ENCODE measurements at places on chromosomes 7 and 10. TPM values are rescaled to one million over a fixed set of nuclear protein-coding genes. Genes with fewer than 3 reads are reported as not detected.

- H3K27me3 ChIP-seq, result peaks cover 18% of the 10 kb centered on the region
- peaks cover 39% of the 10 kb centered on the region for H3K4me1 ChIP-seq
- no peaks in the 10 kb centered on the region for H3K36me3 ChIP-seq
- H3K27ac ChIP-seq, result peak within 1 kb of the TSS; percentile 39
- peak; percentile 50 for DNase-seq
Observed at GRCh38 chr7:519484-520390, at the start of gene PDGFA. TSS of gene PDGFA (minus strand) at chr7:519846. CDS start at chr7:519001, 845 bp downstream.

GRCh38 chr10:27884185-27884641, 114.7 kb downstream of the ODAD2 start:
- H3K36me3 ChIP-seq, result no peaks in the 10 kb centered on the region
- H3K27ac ChIP-seq, result no peak overlapping the region
- H3K27me3 ChIP-seq, result no peaks in the 10 kb centered on the region
- no peaks in the 10 kb centered on the region for H3K4me1 ChIP-seq
- no peak for DNase-seq

Gene MNX1
- not detected for total RNA-seq

Gene HPSE2
- total RNA-seq, result not detected

Gene ZCCHC24
- 30.7 TPM for total RNA-seq

GRCh38 chr10:35492386-35493195, 112.5 kb upstream of the GJD4 start:
- no peak overlapping the region for H3K27ac ChIP-seq
- peak; percentile 34 for DNase-seq
- H3K4me1 ChIP-seq, result peaks cover 9% of the 10 kb centered on the region
- H3K36me3 ChIP-seq, result no peaks in the 10 kb centered on the region
- no peak overlapping the region for H3K4me3 ChIP-seq
- no peaks in the 10 kb centered on the region for H3K27me3 ChIP-seq

Gene ZNF853
- 26.2 TPM for total RNA-seq

- H3K36me3 ChIP-seq, result no peaks in the 10 kb centered on the region
- DNase-seq, result no peak
- H3K4me3 ChIP-seq, result no peak overlapping the region
- H3K4me1 ChIP-seq, result no peaks in the 10 kb centered on the region
Observed at GRCh38 chr10:123563994-123564393, 102.2 kb upstream of the GPR26 start.

DNA sequence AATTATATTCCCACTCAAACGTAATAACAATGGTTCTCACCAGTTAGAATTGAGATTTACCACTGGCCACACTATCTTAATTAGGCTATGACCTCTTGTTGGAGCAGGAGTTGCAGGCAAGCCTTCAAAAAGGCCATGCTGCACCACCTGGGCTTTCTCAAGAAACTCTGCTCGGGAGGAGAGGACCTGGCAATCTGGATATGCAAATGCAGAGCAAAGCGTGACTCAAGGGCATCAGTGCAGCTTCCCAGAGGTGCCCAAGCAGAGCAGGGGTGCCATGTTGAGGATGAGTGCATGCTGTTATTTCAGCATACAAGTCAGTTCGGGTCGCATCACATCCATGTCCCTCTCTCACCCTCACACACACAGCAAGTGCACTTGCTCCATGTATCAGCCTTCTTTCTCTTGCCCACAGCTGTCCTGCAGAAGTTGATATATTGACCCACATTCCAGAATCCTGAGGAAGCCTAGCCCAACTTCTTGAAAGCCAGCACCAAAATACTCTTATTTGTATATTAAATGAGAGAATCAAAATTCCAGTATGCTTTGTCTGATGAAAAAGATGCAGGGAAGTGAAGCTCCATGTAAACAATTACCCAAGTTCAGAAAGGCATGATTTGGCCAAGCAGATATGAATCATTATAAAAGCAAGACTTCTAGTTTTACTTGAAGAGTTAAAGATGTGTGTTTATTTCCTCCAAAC, 55.7 kb upstream of the IL6 start:
- H3K4me3 ChIP-seq, result no peak overlapping the region
- H3K4me1 ChIP-seq, result peaks cover 14% of the 10 kb centered on the region
- DNase-seq, result no peak
- no peaks in the 10 kb centered on the region for H3K36me3 ChIP-seq
- no peak overlapping the region for H3K27ac ChIP-seq
- H3K27me3 ChIP-seq, result no peaks in the 10 kb centered on the region

Measured in thyroid gland (tissue), 4 donors.